Stimulated activated CD4-positive, alpha-beta T cell treated with anti-CD3 and anti-CD28 coated beads, Interleukin-15, amount 100 ng/mL, for 1 hour (primary cell): ENCODE measurements at places on chromosomes 5 and 9.

GRCh38 chr9:90808890-90809685 is 7.5 kb downstream of the SYK start:
- no peak for DNase-seq

- no peak for DNase-seq
These were observed 50.4 kb upstream of the MVB12B start for GRCh38 chr9:126276056-126276728.

DNA sequence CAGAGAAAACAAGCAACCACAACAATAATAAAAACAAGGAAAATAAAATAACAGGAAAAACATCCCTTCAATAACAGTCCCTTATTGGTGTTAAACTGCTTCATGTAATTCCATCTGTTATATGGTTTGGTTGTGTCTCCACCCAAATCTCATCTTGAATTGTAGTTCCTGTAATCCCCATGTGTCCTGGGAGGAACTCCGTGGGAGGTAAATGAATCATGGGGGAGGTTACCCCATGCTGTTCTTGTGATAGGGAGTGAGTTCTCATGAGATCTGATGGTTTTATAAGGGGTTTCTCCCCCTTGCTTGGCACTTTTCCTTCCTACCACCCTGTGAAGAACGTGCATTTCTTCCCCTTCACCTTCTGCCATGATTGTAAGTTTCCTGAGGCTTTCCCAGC is 369.8 kb downstream of the TMEM232 start:
- no peak for DNase-seq

DNA sequence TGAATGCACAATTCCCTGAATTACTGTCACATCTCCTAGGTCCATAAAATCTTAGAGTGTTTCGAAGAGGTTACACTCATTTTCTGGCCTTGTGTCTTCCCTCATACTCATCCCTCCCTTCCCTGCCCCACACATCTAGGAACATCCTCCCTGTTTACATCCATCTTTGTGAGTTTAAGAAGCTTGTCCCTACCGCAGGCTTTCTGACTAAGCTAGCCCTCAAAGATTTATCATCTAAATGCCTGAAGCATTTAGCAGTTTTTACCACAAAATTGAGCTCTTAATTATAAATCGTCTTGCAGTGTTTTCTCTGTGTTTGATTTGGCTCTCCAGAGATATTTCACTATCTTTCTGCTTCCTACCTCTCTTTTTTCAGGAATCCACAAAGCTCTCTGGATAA is 374.8 kb downstream of the KIAA0825 start:
- no peak for DNase-seq
